ENCODE measurements at places on chromosomes 2 and 18.

DNA sequence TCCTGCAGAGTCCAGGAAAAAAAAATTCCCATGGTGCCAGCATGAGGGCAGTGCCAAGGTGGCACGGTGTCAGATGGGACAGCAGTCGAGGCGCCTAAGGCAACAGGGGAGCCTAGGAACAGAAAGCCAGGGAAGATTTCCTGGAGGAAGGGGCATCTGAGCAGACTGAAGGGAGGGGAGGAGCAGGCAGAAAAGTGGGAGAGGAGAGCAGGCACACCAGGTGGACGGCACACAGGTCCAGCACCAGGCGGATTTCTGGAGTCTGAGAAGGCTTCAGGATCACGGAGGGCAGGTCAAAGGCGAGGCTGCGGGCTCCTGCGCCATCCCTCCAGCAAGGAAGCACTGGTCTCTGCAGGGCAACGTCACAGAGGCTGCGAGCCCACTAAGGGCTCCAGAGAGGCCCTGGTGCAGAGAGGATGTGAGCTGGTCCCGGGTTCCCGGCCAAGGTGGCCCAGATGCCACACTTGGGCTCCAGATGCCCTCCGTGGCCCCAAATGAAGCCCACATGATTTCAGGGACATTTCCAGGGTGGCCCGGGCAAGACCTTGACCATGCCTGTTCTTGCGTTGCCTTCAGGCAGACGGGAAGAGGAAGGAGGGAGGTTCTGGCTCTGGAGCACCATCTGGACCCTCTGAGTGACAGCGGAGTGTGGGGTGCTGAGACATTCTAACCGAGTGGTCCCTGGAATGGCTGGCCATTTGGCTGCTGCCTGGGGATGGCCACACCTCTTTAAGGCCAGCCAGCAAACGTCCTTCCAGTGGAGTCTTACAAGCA is 4.1 kb downstream of the HS6ST1 start:
- DNase-seq, result no peak

DNA sequence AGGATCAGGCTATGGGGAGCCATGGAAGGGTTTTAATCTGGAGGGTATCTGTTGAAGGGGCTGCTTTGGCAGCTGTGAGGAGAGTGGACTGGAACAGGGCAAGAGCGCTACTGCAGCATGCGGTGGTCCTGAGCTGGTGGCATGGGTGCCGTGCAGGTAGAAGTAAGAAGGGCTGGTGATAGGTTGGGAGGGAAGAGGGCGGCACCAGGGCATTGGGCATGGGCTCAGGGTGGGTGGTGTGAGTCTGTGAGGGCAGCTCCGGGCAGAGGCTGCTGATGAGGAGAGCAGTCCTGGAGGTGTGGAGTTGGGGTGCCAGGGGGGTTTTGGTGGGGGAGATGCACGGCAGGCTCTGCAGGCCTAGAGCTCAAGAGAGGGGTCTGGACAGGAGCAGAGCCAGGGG is 2.1 kb downstream of the ACTG2 start:
- DNase-seq, result no peak

DNA sequence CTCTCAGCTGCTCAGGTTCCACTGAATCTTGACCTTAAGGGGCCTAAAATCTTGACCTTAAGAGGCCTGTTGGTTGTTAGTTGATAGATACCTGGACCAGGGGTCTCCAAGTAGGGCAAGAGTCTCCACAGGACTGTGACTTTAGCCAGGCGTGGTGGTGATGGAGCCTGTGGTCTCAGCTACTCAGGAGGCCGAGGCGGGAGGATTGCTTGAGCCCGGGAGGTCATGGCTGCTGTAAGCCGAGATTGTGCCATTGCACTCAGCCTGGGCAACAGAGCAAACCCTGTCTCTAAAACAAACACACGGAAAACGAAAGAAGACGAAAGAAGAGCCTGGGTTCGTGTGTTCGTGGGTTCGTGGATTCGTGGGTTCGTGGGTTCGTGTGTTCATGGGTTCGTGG is 120.2 kb upstream of the CTDP1 start:
- no peak for DNase-seq

GRCh38 chr2:610491-610890 is 66.7 kb downstream of the TMEM18 start:
- no peak for DNase-seq

- no peak for DNase-seq
These were observed 65.9 kb upstream of the SH3RF3 start for GRCh38 chr2:109062859-109063700.

GRCh38 chr2:23381084-23381483 is 3.9 kb upstream of the KLHL29 start:
- peak; percentile 32 for DNase-seq

DNA sequence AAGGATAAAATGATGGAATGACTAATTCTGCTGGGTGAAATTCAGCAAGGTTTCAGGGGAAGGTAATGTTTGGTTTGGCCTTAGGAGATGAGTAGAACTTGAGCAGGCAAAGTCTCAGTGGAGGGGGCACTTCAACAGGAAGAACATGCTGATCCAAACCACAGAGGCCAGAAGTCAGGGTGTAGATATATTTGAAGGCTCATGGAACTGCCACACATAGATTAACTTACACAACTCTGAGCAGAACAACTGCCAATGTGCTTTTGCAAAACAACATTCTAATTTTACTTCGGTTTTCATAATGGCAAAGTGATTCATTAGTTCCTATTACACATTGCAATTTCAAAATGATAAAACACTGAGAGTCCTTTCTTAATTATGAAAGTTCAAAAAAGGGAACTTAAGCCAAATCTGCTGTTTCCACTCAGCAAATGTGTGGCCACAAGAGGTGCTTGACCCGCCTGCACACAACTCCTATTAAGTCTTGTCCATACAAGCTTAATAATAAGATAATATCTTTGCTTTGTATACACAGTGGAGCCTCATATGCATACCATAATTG is 284.8 kb downstream of the MREG start:
- no peak for DNase-seq

- no peak for DNase-seq
These were observed 104.4 kb upstream of the SLC39A10 start for GRCh38 chr2:195552581-195552980.

- DNase-seq, result no peak
These were observed 123.2 kb downstream of the CABYR start for GRCh38 chr18:24262087-24262486.

Measured in CD4-positive, alpha-beta T cell treated with Interleukin-10 for 1 hour (primary cell).